ENCODE measurements at places on chromosomes 5 and 9.

DNA sequence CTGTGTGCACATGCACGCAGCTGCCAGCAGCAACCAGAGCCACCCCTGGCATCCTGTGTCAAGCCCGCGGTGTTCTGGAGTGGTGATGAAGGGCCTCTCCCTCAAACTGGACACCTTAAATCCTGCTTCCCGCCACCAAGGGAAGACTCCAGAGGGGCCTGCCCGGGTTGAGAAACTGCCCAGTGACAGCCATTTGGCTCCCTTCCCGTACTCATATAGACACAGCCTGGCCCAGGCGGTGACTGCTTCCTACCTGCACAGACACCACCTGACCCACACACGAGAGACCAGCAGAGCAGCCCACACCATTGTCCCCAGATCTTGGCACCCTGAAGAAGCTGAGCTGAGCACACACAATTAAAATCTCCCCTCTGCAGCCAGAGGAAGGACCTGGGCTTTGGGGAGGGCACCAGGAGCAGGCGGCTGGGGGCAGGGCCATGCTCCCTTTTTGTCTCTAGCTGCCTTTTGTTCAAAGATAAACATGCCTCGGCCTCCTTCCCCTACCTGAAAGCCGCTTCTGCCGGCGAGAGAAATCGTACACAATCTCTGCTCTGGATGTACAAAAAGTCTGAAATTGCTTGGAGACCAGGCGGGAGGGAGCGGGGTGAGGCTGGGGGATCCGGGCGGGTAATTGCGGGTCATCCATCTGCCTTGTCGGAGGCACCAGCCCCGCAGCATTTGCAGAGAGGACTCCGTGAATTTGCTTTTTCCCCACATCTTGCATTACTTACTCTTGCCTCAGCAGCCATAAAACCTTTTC, 78.4 kb downstream of the TSPAN17 start:
- no peak for DNase-seq

GRCh38 chr9:72753266-72753893, 199.5 kb downstream of the ALDH1A1 start:
- no peak for DNase-seq

GRCh38 chr5:180433032-180433422, 61.2 kb upstream of the CNOT6 start:
- no peak for DNase-seq

DNA sequence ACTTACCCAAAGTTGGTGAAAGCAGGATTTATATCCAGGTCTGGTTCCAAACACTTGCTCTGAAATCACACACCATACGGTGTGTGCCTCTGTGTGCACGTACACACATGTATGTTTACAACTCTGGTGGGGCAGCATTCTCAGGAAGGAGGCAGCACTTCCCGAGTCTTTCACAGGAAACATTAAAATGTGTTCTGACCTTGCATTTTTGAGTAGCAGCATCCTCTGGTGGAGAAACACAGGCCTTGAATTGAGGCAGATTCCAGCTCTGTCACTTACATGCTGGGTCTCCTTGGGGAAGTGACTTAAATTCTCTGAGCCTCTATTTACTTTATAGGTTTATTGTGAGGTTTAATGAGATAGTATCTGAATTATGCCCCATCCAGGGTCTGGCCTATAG, 126.4 kb downstream of the RGS3 start:
- DNase-seq: no peak

DNA sequence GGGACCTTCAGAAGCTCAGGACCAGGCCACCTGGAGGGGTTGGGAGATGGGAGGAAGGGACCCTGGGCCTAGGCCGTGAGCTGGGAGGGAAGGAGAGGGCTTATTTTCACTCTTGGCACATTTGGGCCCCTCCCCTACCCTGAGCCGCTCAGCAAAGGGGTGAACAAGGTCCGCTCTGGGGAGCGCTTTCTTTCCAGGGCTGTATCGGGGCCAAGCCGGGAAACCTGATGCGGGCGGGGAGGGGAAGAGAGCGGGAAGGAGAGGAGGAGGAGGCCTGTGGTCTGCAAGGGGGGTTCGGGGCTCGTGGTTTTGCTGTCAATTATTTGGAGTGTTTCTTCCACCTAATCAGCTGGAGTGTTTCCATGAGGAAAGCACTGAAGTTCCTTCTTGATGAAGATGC, 62.7 kb upstream of the RXRA start:
- DNase-seq: no peak

GRCh38 chr9:76114144-76114543, 223.7 kb downstream of the PCSK5 start:
- no peak for DNase-seq

- peak; percentile 3 for DNase-seq
Measured at GRCh38 chr9:113807173-113808061, 68.7 kb upstream of the ZNF618 start.

GRCh38 chr5:108747774-108748400, at the start of gene FER:
TSS of gene FER (plus strand) at chr5:108747897. CDS start at chr5:108798183, 50,286 bp downstream.
- DNase-seq: no peak

DNA sequence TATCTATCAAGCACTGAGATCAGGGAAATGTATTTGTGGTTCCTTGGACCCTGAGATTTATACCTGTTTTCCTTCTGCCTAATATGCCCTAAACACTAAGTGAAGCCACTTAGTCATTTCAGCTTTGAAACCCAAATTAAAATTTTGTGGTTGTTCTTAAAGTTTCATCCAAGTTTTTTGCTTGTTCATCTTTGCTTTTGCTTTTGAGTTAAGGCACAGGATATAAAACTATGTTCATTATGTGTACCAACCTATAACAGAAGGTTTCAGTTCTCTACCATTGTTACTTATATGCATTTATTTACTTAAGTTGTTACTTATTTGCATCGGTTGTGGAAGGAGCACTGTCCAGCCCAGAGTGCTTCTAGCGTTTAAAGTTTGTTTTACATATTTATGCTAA, 382.3 kb downstream of the PTPRD start:
- no peak for DNase-seq

DNA sequence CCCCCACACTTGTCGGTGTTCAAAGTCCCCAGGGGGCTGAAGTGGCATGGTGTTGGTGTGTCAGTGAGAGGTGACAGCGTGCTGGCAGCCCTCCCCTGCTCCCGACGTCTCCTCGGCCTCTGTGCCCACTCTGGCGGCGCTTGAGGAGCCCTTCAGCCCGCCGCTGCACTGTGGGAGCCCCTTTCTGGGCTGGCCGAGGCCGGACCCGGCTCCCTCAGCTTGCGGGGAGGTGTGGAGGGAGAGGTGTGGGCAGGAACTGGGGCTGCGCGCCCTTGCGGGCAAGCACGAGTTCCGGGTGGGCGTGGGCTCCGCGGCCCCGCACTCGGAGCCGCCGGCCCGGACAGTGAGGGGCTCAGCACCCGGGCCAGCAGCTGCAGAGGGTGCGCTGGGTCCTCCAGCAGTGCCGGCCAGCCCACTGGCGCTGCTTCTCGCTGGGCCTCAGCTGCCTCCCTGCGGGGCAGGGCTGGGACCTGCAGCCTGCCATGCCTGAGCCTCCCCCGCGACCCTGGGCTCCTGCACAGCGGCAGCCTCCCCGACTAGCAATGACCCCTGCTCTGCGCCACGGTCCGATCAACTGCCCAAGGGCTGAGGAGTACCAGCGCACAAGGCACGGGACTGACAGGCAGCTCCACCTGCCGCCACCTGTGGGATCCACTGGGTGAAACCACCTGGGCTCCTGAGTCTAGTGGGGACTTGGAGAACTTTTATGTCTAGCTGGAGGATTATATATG, 224.1 kb upstream of the RIOK2 start:
- DNase-seq: no peak

DNA sequence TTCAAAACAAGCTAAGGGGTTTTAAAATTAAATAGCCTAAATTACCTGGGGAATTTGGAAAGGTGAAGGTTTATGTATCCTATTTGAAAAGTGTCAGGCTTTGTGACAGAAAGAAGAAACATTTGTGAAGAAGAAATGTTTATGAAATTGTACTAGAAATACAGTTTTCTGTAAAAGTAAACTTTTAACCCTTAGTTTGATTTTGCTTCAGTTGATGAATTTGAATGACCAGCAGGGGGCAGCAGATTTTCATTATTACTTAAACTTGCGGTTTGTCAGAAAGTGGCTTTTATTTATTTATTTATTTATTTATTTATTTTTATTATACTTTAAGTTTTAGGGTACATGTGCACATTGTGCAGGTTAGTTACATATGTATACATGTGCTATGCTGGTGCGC, 58.1 kb downstream of the NNT start:
- DNase-seq: no peak

DNA sequence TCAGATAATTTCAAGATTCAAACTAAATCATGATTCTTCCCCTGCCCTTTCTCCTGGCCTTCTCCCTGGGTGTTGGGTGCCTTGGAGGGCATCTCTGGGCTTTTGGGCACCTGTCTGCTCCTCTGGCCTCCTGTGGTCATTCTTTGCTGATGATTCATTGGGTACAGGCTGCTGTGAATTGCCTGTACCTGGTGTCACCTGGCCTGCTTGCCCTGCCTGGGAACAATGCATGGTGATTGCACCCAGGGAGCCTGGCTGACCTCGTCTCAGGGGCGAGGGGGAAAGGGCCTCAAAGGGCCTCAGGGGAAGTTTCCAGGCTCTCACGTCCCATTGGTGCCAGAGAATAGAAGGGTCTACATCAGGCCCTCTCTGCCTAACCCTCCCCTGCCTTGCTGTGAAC, 20.1 kb upstream of the CKMT2 start:
- no peak for DNase-seq

- no peak for DNase-seq
Measured at GRCh38 chr9:94576131-94576530, 17.5 kb downstream of the FBP2 start.

- DNase-seq: no peak
Measured at GRCh38 chr9:84067821-84068220, 87.2 kb downstream of the RMI1 start.

- no peak for DNase-seq
Measured at GRCh38 chr9:133430244-133430643, 8.1 kb downstream of the ADAMTS13 start.

DNA sequence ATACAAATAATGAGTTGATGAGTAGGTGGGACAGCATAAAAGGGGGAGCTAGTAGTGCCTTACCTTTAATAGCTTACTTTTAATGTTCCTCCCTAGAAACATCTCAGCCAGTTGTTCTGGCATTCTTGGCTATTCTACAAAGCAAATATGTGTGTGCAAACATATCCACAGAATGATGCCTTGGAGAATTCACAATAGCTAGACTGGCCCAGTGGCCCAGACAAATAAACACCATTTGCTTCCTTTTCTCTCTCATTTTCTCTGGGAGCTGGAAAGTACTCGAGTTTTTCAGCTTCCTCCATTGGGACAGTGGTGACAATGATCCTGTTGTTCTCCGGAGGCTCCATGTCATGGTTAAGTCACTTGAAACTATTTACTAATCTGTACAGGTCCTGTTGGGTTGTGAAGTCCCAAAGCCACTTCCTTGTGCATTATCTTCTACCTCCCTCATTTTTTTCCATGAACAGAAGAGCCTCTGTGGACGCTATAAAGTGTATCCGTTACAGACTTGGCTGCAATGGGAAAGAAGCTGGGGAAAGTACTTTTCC, 122.9 kb downstream of the DMAC1 start:
- no peak for DNase-seq

DNA sequence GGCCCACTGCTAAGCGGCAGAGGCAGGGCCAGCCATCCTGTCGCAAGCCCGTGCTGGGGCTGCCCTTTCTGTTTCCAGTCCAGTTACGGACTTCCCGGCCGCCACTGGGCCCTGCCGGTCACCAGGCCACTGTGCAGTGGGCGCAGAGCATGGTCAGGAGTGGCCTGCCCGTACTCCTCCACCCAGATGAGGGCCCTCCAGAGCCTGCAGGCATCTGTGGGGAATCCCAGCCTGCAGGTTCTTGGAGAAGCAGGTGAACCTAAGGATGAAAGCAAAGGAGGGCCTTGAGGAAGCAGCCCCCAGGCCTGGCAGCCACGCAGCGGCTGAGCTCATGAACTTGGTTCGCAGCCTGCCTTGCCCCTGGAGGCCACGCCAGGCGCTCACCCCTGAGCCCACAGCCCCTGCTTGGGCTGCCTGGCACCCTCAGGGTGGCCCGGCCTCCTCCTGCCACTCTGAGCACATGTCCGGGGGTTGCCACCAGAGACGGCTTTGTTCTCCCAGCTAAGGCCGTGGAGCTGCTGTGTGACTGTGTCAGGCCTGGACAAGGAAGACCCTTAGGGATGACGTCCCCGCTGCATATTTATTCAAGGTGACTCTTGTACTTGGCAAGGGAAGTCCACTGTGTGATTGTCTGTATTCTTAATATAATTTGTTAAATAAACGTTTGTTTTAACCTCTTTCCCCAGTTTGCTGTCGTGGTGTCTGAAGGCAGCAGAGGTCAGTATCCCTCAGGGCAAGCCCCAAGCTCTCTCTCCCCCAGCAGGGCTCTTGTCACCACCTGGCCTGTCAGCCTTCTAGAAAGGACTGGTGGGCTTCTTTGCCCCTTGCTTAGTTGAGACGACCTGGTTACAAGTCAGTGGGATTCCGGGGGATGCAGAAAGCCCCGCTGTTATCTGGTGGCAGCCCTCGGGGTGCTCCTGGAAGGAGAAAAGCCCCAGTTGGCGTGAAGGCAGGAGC, 107.1 kb upstream of the LMX1B start:
- no peak for DNase-seq

DNA sequence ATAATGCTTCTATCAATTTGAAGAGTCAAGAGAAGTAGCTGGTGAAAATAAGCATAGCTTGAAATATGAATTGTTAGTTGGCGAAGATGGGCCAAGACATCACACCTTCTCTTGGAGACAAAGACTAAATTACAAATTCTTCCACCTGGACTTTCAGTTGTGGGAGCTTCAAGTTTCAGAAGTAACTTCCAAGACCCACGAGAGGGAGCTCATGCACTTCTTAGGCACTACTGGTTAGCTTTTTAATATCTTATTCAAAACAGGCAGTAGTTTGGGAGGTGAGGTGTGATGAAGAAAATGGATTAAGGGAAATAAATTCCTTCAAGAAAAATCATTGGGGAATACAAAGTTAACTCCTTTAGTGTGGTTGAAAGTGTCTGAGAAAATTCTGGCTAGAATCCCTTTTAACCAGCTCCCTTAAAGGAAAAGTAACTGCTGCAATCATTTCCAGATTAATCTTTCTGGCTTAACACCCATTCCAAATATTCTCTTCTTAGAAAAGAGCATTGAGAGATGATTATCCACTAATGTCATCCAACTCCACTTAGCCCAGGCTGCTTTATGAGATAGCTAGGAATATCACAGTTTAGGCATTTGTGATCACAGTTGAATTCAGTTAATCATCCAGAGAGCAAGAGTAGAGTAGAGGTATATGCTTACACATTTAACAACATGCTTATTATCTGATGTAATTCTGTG, 139.5 kb upstream of the DMRTA1 start:
- DNase-seq: no peak

DNA sequence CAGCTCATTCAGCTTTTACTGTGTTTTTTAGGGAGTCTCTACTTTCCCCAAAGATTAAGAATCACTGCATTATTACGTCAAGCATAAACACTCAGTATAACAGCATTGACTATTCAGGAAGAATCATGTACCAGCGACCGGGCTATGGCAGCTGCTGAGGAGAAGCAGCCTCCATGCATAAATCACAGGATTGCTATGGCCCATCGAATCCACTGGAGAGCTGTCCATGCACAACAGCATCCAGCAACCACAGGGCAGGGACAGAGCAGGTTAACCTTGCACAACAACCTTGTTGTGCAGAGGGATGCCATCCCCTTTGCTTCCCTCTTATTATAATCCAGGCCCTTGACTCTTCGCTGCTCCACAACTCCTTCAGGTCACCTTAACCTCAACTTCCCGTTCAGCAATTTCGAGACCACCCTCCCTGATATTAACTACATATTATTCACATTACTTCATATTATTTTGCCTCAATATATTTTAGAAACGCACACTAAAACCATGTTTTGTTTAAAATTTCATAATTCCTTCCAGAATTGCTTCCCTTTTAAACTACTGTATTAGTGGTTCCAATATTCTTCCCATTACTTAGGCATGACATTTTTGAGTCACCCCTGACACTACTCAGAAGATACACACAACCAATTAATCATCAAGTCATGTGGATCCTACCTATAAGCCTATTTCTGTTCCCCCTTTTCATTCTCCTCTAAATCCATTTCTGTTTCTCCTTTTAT, 991 bp downstream of the IARS1 start:
- no peak for DNase-seq
